ENCODE measurements at places on chromosomes 5 and 9.

- no peak for DNase-seq
Measured at GRCh38 chr5:35134278-35135030, 86.7 kb upstream of the AGXT2 start.

- DNase-seq, result no peak
Measured at GRCh38 chr9:3855929-3856328, 330.1 kb upstream of the RFX3 start.

GRCh38 chr9:81621785-81622259 lies 67.5 kb downstream of the TLE1 start:
- no peak for DNase-seq

DNA sequence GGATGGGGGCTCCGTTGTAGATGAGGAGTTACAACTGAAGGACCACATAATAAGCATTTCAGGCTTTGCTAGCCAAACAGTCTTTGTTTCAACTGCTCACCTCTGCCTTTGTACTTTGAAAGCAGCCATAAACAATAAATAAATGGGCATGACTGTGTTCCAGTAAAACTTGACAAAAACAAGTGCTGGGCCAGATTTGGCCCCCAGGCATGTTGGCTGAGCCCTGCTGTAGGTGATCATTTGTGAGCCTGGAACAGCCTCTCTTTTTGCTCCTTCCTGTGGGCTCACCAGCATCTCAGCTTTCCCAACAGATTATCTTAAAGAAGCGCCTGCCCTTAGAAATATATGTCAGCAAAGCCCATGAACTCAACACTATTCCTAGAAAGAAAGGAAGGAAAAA lies 149.4 kb downstream of the GOLPH3 start:
- no peak for DNase-seq

DNA sequence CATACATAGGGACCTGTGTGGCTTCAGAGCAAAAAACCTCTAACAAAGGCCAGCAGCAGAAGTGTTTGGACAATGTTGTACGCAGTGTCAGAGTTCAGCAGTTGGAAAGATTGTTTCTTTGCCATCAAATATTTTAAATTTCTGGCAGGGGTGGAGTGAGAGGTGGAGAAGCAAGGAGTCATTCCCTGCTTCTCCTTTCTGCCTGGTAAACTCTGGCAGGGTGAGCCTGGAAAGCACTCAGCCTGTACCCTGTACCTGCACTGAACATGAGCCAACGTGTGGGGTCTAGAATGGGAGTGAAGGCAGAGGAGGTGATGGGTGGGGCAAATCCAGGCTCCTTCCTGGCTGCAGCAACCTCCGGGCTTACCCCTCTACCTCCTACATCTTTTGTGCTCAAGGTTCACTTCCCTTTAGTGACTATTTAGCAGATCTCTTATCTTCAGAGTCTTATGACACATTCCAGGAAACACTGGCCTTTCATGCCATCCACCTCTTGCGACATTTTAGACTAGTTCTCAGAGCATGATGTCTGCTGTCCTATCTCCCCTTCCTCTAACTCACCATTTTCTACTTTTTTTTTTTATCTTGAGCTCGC lies 445.0 kb upstream of the PIK3R1 start:
- DNase-seq, result no peak

- no peak for DNase-seq
Measured at GRCh38 chr9:4983601-4984165, 1.4 kb upstream of the JAK2 start.

DNA sequence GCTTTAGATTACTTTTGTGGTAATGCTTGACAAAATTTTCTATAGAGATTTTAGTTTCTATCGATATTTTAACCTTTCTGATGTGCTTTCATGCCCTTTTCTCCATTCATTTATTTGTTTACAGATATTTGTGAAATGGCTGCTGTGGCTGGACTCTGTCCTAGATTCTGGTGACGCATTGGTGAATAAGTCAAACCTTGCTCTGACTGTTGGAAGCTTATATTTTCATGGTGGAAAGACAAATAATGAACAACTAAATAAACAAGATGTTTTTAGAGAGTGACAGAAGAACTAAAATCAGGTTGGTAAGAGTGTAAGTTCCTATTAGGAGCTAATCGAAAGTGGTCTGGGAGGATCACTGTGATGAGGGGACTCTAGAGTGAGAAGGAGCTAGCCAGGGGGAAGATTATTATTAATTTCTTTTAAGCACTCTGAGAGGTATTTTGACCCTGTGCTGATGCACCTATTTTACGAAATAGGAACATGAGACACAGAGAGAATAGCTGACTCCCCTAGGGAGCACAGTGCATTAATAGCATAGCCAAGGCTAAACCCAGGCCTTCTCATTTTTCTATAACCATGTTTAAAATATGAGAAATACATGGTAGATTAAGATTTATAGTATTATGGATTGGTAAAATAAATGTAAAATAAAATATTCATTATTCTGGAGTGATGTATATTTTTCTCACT lies 411.9 kb upstream of the ARRDC3 start:
- no peak for DNase-seq

- DNase-seq, result no peak
Measured at GRCh38 chr5:65185468-65185867, 296.3 kb downstream of the ADAMTS6 start.
